ENCODE measurements at places on chromosomes 16 and 17.

GRCh38 chr17:38925263-38925995 is at the start of gene LASP1NB:
LASP1NB (plus strand) TSS chr17:38925614.
- DNase-seq = peak; percentile 57

DNA sequence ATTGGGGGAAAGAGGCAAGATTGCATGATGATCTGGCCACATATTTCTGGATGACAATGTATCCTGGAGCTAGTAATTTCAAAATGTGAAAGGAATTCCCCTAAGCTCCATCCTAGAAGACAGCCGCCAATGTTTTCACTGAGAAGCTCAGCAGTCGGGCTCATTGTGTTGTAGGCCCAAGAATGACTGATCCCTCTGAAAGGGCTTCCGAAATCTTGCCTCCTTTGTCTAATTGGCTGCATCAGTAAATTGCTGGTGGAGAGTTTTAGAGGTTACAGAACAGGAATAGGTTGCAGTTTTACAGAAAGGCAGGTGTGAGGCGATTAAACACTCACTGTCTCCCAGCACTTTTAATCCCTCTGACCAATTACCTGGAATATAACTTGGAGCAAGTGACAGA is 464.1 kb upstream of the SALL1 start:
- no peak for DNase-seq

GRCh38 chr16:2236337-2237101 is at the start of gene DNASE1L2:
DNASE1L2 (plus strand) TSS chr16:2236444; CDS start chr16:2236817, 373 bp downstream.
- peak; percentile 50 for DNase-seq

GRCh38 chr16:14125000-14125681 is 54.0 kb downstream of the MRTFB start:
- no peak for DNase-seq

DNA sequence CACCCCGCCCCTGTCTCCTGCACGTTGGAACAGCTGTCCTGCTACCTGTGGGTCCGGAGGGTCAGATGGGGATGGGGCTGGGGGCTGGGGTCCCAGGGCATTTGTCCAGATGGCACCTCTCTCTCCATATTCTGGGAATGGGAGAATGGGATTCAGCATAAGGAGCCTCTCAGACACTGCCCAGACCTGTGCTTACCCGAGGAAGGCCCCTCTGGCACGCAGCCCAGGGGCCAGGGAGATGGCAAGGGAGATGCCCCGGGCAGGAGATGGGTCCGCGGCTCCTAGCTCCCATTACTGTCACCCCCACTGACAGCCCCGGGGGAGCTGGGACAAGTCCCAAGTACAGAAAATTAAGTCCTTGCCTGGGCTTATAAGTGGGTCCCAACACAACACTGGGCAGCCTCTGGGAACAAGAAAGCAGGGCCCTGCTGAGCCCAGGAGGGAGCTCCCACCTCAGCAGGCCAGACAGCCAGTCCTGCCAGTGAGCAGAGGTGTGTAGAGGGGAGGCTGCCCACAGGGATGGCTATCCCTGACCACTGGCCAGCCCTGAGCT is 1.8 kb downstream of the VASN start:
- no peak for DNase-seq

GRCh38 chr17:32516450-32516849 is 29.7 kb downstream of the CDK5R1 start:
- DNase-seq = no peak

GRCh38 chr16:73000020-73000906 is 47.7 kb downstream of the ZFHX3 start:
- peak; percentile 60 for DNase-seq

DNA sequence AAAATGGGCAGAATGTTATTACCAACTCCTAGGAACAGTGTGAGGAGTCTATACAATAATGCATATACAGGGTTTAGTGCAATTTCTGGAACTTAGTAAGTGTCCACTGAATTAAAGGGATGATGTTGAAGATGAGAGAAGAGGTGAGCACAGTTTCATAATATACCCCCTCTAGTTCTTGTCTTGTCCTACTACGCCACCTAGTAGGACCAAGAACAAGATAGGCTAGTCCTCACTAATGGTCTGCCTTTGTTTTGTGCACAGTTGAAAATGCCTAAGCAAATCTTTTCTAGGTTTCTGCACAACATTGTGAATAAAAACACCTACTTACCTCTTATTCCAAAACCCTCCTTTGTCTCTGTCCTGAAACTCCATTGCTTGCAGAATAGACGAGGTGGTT is 670.2 kb downstream of the CDH8 start:
- DNase-seq = no peak

DNA sequence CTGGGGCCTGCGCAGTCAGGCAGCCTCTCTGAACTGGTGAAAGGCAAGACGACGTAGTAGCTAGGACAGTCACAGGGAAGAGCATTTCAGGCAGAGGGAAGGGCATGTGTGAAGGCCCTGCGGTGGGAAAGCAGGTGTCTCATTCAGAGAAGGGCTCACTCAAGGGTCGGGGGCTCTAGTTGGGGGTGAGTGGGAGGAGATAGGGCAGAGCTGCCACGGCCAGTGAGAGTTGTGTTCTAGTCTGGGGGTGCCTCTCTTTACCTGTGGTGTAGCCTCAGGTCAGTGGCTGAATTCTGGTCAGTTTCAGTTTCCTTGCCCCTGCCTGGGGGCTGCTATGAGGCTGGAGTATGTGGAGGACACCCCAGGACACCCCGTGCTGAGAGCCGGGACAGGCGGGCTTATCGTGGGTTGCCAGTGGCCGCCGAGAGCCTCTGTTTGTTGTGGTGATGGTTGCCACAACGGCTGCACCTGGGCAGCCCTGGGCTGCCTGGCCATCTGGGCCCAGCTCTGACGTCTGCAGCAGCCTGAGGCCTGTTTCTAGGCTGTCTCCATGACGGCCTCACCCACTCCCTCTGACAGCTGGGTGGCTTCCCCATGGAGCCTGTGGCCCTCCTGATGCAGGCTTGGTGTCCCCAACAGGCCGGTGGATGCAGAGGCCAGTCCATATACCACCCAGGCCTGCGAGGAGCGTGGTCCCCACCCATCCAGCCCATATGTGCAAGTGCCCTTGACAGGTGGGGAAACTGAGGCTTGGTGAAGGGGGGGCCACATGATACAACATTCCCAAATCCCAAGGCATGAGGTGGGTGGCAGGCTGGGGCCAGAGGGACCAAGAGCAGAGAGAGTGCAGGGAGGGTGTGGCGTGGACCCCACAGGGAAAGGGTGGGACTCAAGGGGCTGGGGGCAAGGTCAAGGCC is 10.8 kb downstream of the MAP2K3 start:
- DNase-seq = no peak

All from EH (cell line).